ENCODE measurements at places on chromosomes 4 and X.

GRCh38 chr4:163048447-163048846, 118.2 kb downstream of the NAF1 start:
- DNase-seq: peak; percentile 20

DNA sequence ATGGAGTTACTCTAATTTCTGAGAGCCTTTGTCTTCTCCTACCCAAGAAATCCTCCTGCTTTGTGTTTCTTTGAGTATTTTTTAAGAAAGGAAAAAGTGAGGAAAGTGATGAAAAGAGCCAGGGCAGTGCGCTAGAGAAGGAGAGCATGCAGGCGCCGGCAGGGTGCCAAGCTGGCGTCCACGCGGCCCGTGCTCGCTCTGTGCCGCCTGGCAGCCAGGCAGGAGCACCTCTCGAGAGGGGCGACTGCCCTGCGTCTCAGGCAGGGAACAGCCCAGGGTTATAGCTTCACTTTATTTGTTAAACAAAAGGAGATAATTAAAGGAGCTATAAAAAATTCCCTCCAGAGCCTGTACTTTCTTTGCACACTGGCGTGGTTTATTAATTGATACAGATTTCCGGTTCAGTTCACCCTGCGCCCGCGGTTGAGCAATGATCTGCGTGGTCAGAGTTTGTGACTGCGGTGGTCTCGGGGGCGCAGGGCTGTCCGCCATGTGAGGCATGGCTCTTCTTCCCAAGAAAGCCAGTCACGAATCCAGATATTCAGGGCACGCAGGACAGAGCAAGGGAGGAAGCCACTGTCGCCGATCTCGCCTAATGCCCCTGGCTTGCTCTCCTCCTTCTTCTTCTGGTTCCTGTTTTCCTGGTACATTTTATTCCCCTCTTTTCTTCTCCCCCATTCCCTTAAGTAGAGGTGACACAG, 110.8 kb upstream of the PAQR3 start:
- DNase-seq: no peak

DNA sequence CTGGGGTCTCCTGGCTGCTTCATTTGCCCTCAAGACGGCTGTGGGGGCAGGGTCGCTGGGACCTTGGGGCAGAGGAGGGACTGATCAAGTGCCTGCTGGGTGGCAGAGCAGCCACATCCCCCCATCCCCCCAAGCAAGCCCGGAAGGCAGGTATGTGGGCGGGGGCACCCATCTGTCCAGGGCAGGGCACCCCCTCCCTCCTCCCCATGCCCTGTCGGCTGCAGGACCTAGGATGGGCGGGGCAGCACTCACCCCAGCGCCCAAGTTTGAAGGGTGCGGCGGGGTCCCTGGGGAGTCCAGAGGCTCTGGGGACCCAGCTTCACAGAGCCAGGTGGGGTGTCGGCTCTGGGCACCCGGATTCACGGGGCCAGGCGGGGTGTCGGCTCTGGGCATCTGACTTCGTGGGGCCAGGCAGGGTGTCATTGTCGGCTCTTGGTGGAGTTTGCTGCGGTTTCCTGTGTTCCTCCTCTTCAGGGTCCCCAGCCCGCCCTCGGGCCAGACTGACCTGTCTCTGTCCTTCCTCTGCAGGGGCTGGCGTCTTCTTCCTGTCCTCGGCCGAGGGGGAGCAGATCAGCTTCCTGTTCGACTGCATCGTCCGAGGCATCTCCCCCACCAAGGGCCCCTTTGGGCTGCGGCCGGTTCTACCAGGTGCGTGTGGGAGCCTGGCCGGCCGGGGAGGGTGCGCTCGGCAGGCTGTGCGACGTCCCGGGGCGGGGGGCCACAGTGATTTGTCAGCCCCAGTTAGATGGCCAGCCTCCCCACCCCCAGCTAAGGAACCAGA, 22.1 kb downstream of the DOK7 start:
- DNase-seq: no peak

- no peak for DNase-seq
Measured at GRCh38 chrX:100649550-100650356, 5.8 kb downstream of the SRPX2 start.

DNA sequence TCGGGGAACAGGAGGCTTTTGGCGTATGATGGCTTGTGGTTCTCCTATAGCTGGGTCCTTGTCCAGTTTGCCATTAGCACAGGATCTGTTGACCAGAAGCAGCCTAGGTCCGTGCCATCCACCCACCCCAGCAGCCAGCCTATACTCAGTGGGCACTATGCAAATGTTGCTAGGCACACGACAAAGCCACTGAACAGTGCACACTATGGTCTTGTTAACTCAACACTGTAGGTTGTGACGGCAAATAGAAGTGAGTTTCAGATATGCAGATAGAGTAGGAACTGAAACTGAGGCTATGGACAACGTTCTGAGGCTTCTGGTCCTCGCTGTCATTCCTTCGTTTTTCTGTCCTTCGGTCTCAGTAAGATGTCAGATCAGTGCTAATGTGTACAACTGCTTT, 541.3 kb upstream of the TENM3 start:
- DNase-seq: no peak

DNA sequence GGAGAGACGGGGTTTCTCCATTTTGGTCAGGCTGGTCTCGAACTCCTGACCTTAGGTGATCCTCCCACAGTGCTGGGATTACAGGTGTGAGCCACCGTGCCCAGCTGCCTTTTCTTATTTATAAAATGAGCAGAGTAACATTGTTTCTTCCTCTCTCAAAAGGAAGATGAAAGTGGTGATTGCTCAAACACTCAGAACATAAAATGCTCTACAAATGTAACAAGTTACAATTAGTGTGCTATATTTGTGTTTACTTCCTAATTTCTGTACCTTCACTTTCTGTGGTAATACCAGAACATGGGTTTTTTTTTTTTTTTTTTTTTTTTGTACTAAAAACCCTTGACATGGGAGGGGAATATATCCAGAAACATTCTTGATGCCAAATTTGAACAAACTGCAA, 197.9 kb downstream of the MGST2 start:
- DNase-seq: no peak

DNA sequence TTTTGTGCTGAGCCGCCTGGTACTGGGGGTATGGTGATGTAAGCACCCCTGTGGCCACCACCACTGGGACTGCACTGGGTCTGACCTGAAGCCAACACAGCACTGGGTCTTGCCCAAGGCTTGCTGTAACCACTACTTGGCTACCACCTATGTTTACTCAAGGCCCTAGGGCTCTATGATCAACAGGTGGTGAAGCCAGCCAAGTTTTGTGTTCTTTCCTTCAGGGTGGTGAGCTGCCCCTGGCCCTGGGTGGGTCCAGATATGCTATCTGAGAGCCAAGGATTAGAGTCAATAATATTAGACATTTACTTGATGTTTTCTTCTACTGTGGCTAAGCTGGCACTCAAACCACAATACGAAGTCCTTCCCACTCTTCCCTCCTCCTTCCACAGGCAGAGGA, 55.1 kb upstream of the PAGE4 start:
- no peak for DNase-seq

DNA sequence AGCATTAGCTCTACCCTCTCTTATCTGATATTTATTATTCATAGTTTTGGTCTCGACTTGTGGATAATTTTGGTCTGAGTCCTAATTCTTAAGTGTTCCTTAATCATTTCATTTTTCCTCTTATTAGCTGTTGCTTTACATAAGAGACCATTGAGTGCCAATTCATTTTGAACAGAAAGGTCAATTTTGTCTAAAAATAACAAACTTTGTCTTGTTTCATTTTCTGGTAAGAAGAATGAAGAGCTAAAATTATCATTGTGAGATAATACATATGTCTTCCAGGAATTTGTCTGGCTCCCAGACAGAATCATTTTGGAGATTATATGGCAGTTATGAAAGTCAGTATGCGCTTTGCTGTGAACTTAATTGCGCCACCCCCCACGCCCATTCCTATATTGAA, 1471.8 kb downstream of the PCDH7 start:
- no peak for DNase-seq

GRCh38 chr4:80197601-80198440, 518 bp downstream of the PRDM8 start:
- DNase-seq: peak; percentile 63

DNA sequence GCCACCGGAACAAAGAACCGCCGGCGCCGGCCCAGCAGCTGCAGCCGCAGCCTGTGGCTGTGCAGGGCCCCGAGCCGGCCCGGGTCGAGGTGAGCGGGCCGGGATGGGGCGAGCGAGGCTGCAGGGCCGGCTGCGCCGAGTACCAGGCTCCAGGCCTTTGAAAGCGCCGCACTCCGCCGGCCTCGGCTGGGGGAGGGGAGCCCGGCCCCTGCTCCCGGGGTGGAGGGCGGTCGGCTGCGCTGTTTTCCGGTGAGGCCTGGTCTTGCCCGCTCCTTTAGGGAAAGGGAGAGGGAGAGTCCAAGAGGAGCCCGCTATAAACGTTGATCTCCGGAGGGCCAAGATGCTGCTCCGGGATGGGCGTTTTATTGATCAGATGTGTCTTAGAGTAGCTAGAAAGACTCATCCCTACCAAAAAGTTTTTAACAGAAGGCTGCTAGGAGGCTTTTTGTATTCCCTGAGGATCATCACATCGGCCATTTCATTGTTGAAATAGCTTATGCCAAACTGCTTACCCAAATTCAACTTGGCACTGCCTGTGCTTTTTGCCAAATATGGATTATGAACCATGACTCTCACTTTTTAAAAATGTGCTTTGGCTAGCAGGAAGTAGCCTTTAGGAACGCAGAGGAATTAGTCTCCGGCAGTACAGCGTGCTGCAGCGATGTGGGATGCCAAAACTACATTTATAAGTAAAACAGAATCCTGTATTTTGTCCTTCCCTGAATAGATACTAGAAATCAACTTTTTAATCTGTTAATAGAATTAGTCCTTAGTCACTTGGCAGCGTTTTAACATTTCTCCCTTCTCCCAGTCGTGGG, 760 bp downstream of the TMEM165 start:
- DNase-seq: peak; percentile 31

DNA sequence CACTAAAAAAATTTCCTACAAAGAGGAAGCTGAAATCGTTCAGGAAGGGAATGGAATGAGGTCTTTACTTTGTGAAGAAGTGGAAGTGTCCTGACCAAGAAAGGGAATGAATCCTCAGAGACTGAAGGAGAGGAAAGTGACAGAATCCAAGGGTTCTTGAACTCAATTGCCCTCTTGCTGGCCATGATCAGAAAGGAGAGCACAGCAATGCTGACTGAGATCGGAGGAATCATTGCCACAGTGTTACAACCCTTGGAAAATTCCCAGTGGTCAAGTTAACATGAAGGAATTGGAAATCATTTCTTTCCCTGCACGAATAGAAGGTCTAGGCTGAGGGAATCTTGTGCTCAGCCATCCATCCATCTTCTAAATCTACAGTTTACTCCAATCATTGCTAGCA, 190.0 kb upstream of the NEIL3 start:
- DNase-seq: no peak

GRCh38 chrX:17291171-17291900, 83.7 kb upstream of the NHS start:
- DNase-seq: no peak

DNA sequence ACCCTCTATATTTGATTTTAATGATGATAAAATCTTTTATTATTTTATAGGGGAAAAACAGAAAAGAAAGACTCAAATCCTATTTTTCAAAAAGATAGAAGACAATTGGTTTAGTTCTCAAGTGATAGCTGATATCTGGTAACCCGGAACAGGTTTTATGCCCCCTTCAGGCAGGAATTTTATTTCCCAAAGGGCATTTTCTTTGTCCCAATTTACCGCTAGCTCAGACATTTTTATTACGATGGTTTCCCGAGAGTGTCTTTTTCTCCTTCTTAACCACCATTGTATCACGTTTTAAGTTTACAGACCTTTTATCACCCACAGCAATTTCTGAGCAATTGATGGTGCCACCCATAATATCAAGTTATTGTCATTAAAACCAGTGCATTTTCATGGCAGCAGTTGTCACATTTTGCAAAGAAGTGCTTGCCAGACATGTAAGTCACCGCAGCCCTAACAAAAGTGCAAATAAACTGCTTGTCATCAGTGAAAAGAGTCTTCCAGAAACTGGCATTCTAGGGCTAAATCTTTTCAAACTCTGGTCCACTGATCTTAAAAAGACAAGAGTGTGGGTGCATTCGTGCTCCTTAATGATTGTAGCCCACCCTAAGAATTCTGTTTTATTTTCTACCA, 204.8 kb upstream of the VCX start:
- DNase-seq: no peak

- no peak for DNase-seq
Measured at GRCh38 chr4:51995647-51996220, 24.4 kb downstream of the LRRC66 start.

DNA sequence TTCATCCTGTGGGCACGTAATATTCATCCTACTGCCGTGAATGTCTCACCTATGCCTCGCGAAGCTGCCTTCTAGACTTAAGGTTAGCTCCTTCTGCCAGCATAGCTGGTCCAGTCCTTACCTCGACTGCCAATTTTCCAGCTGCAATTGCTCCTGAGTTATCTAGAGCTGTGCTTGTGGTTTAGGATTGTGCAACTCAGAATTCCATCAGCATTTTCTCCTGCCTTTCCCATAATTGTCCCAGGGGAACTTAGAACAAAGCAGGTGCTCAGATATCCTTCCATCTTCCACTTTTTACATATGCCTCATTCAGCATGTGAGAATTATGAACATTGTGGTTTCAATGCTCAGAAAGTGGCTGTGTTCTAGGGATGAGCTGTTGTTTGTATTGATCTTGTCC, 131.4 kb upstream of the ADGRL3 start:
- no peak for DNase-seq

GRCh38 chr4:110106931-110107296, 91.5 kb downstream of the ELOVL6 start:
- DNase-seq: no peak

DNA sequence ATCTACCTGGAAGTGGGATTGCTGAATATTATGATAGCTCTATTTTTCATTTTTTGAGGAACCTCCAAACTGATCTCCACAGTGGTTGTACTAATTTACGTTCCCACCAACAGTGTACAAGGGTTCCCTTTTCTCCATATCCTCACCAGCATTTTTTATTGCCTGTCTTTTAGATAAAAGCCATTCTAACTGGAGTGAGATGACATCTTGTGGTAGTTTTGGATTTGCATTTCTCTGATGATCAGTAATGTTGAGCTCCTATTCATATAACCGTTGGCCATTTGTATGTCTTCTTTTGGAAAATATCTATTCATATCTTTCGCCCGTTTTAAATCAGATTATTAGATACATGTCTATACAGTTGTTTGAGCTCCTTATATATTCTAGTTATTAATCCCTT, 101.8 kb downstream of the RASGEF1B start:
- DNase-seq: no peak

GRCh38 chr4:85591406-85592098, 116.6 kb downstream of the ARHGAP24 start:
- no peak for DNase-seq

DNA sequence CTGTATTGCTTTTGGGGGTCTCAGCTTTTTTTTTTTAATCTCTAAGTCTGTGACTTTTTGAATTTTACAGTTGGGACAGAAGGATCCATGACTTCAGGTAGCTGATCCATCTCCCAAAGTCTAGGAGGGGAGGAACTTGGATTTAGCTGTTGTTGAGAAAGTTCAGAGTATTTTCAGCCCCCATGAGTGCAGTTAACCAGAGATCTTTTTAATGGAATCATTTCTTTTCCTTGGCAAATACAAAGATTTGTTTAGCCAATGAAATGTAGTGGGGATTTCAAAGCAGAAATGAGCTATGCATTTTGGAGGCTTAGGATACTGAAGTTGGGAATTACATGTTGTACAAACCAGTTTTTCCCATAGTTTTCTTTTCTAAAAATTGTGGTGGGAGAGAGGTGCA, 18.1 kb downstream of the FNIP2 start:
- DNase-seq: no peak

GRCh38 chr4:6929812-6930464, 20.3 kb downstream of the TBC1D14 start:
- DNase-seq: no peak

Data from SK-N-DZ (cell line).